CD4-positive, alpha-beta T cell treated with Interleukin-6 for 4 hours (primary cell): ENCODE measurements at places on chromosomes 13 and 19.

DNA sequence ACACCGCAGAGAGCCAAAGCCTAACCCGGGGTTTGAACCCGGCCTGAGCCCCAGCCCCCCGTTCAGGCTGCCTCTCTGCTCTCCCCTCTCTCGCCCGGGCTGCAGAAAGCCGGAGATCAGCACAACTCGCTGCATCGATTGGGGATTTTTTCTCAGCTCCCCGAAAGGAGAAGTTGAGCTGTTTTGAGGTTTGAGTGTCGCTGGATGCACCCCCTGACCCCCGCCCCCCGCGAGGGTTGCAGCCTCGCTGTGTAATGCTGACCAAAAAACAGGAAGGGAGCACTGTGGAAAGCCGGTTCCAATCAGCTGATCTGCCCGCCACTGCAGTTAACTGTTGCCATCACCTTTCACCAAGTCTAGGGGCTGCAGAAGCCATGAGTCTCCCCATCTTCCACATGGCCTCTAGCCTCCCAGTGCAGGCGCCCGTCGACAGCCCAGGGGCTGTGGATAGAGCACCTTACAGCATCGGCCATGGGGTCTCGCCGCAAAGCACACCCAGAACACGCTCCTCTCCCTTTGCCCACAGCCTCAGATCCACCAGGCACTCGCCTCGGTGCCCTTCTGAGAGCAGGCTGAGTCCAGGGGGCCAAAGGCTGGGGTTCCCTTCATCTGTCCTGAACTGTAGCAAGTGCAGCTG, 34.5 kb downstream of the MYO9B start:
- peak; percentile 16 for DNase-seq

DNA sequence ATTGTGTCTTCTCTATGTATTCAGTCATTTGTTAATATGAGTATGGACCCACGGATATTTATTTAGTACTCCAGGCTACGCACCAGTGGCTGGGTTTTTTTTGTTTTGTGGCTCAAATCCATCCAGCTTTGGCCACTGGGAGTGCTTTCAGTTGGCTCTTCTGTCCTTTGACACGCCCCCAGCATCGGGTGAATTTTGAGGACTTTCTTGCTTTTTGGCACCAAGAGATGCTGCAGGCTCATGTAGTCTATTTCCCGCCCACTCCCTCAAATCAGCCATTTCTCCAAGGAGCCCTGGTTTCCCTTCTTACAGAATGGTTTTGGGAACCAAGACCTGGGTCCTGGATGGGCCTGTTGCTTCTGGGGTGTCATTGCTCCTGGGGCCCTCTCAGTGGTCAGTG, 55.8 kb downstream of the SMARCA4 start:
- no peak for DNase-seq

DNA sequence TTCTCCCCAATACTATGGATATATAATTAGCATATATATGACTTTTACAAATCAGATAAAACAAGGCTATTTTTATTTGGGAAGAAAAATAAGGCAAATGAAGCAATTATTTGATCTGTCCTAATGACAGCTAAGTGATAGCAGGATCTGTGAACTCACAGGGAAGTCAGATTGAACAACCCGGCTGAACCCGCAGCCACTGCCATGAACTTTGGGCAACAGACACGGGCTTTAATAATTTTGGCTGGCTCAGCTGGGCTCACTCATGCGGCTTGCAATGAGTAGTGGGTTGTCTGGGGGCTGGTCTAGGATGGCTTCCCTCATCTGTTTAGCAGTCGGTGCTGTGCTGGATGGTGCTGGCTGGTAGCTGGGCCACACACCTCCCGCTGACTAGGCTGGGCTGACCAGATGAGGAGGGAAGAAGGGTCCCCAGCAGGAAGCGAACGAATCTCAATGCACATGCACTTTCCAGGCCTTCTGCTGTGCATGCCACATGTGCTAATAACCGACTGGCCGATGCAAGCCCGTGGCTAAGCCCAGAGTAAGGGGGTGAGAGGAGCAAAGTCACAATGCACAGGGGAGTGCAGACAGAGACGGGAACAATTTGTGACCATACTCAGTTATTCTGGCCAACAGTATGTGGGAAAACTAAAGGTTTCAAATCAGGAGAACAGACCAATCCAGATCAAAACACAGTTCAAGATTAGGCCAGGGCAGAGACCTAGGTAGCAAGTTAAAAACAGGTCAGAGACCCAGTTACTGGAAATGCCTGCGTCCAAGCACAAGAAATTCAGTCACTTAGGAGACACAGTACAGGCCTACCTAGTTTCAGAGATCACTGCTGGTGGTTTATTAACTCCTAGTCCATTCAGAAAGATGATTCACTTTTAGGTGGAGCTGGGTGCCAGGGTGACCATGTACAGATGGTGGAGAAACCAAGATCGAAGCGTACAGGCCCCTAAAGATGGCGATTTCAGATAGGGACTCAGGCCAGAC, 22.3 kb downstream of the CRYL1 start:
- DNase-seq = no peak

DNA sequence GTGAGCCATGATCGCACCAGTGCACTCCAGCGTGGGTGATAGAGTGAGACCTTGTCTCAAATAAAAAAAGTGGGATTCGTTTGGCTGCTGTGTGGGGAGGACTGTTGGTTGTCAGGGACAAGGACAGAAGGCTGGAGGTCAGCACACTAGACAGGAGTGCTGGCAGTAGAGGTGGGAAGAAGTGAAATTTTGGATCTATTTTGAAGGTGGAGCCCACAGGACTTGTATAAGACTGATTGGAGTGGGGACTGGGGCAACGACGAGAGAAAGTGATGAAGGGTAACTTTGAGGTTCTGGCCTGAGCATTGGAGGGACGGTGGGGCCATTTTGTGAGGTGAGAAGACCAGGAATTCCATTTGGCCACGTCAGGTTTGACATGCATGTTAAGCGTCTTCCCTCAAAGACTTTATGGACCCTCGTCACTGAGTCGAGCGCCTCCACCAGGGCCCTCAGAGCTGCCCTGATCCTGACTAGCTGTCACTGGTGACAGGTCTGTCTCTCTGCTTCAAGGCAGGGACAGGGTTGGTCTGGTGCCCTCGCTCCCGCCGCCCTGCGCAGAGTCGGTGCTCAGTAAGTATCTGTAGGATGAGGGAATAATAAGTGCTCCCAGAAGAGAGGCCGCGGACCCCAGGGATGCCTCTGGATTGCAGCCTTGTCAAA, 673 bp downstream of the CTU1 start:
- DNase-seq = no peak

- peak; percentile 24 for DNase-seq
These were observed 6.6 kb upstream of the ZNF428 start for GRCh38 chr19:43625918-43626579.

GRCh38 chr13:76903544-76904162, 17.4 kb upstream of the KCTD12 start:
- DNase-seq = peak; percentile 76

DNA sequence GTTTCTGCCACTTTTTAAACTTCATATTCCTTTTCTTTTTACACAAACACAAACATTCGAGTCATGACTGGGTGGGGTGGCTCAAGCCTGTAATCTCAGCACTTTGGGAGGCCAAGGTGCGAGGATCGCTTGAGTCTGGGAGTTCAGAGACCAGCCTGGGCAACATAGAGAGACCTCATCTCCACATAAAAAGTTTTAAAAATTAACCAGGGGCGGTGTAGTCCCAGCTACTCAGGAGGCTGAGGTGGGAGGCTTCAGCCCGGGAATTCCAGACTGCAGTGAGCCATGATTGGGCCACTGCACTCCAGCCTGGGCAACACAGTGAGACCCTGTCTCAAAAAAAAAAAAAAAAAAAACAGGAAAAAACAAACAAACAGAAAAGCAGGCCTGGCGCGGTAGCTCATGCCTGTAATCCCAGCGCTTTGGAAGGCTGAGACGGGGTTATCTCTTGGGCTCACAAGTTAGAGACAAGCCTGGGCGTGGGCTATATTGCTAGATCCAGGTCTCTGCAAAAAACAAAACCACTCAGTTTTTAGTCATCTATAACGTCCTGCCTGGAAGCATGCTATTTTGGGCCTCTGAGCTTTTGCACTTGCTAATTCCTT, 583 bp upstream of the BAX start:
- no peak for DNase-seq
